ENCODE measurements at places on chromosomes 6 and 20.

- peak; percentile 53 for DNase-seq
Observed at GRCh38 chr6:167047554-167047953, 48.4 kb downstream of the CEP43 start.

GRCh38 chr20:34904202-34904621, 27.8 kb downstream of the ACSS2 start:
- no peak for DNase-seq

DNA sequence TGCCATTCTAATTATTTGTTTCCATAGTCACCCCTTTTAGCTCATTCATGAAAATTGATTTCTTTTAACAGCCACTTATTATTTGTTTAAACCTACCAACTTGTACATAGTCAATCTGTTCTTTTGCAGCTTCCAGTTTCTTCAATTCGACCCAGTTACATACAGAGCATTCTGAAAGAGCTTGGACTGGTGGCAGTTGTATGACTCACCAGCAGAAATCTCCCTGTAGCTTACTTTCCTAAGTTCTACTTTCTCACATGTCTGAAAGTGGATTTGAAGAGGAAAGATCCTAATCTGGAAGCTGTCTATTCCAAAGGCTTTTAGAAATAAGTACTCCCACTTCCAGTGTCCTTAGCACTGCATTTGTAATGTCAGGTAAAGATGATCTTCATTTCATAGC, 447.9 kb downstream of the HTR1B start:
- no peak for DNase-seq

DNA sequence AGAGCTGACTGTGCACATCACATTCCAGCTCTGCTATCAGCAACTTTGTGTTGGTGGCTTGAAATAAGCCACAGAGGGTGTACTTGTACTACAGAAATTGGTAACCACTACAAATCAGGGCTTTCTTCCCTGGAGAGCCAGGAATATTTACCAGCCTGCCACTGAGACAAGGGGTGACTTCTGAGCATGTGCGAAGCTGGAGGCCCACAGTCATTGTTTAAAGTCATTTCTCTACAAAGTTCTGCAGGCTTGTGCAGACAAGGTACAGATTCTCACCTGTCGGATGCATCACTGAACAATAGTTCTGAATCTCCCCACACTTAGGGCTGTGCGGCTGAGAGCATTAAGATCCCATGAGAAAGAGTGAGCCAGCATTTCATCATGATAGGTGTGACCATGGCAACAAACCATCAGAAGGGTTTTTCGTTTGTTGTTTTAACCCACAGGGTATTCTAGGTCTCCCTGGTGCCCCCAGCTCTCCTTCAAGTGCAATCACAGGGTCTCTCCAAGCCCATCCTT, 292.8 kb downstream of the CDC5L start:
- no peak for DNase-seq

DNA sequence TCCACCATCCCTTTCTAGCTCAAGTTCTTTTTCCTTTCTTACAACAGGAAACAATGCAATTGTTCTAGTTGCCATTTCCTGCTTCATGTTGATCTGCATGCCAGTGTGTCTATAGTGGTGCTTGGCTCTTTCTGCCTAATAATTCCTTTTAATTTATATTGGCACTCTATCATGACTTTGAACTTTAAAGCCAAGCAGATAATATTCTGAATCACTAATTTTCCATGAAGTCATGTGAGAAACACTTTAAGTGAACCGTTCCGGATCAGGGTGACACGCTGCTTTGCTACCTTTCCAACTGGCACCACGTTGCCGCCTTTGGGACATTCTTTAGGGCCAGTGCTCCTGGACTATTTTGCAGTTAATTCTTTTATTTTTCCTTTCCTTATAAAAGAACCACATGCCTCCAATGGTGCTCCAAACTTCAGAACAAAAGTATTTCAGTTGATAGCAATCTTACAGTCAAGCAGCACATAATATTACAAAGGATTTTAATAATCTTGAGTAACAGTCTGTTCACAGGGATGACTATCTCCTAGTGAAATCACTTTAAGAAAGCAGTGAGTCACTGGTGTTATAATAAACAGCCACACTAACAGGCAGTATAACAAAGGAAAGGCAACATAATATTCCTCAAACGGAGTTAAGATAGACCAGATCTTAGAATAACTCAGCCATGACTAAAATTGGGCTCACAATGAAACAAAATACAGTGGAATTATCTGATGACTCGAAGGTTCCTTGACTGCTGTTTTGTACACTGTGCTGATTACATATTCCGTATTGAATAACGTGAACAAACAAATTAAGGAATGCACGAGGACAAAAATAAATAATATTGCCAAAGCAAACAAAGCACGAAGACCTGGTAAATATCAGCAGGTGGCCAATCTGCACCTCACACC, 19.0 kb upstream of the BLOC1S5 start:
- DNase-seq: no peak

DNA sequence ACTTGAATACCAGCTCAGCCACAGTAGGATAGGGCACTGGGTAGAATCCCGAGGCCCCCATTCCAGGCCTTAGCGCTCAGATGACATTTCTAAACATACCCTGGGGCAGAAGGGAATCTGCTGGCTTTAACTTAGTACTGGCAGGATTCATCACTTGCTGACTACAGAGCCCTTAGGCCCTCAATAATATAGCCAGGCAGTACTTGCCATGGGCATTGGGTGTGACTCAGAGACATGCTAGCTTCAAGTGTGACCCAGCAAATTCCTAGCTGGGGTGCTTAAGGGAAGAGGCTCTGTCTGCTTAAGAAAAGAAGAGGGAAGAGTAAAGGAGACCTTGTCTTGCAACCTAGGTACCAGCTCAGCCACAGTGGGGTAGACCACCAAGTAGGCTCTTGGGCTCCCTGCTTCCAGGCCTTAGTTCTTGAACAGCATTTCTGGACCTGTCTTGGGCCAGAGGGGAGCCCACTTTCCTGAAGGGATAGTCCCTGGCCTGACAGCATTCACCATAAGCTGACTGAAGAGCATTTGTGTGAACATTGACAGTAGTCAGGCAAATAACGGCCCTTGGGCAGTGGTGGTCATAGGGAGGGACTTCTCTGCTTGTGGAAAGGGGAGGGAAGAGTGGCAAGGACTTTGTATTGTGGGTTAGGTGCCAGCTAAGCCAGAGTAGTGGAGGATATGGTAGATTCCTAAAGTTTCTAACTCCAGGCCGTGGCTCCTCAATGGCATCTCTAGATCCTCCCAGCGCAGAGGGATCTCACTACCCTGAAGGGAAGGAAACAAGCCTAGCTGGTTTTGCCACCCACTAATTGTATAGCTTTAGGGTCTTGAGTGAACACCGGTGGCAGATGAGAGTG, 48.5 kb upstream of the HACE1 start:
- no peak for DNase-seq

GRCh38 chr6:16803294-16804200, 42.3 kb upstream of the ATXN1 start:
- DNase-seq: no peak

DNA sequence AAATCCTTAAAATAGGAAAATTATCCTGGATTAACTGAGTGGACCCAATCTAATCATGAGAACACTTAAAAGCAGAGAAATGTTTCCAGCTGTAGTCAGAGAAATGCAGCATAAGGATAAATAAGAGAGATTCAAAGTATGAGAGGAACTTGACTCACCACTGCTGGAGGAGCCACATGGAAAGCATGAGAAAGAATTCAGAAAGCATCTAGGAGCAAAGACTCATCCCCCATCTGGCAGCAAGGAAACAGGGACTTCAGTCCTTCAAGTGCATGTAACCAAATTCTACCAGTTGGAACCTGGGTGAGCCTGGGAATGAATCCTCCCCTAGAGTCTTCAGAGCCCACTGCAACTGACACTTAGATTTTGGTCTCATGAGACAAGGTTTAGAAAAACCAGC, 33.7 kb downstream of the RNF146 start:
- DNase-seq: no peak

DNA sequence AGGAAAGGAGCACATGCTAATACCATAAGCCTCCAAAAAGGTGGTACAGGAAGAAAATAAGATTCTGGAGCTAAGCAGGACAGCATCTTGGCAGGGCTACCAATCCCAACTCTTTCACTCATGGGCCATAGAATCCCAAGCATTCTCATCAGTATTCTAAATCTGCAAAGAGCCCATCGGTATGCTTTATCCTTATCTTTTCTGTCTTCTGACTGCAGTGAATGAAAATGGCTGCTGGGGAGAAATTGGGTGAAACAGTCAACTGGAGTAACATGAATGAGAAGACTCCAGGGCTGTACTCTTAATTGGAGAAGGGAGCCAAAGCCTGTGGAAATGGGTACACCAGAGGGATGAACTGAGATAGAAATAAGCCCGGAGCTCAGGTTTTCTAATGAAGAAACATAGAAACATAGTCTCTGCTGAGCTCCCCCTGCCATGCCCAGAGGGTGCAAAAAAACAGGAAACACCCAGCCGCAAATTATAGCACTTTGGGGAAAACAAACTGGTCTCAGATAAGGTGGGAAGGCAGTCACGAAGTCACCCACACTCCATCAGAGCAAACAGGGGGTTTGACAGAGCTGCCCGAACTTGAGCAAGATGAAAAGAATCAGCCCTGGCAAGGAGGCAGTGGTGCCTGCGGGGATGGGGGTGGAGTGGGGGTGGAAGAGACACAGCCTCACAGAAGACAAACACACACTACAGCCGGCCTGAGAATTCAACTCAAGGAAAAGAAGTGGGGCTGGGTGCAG, 35.4 kb upstream of the E2F3 start:
- peak; percentile 29 for DNase-seq

- DNase-seq: no peak
Observed at GRCh38 chr20:61748376-61748775, 317.3 kb downstream of the TAF4 start.

DNA sequence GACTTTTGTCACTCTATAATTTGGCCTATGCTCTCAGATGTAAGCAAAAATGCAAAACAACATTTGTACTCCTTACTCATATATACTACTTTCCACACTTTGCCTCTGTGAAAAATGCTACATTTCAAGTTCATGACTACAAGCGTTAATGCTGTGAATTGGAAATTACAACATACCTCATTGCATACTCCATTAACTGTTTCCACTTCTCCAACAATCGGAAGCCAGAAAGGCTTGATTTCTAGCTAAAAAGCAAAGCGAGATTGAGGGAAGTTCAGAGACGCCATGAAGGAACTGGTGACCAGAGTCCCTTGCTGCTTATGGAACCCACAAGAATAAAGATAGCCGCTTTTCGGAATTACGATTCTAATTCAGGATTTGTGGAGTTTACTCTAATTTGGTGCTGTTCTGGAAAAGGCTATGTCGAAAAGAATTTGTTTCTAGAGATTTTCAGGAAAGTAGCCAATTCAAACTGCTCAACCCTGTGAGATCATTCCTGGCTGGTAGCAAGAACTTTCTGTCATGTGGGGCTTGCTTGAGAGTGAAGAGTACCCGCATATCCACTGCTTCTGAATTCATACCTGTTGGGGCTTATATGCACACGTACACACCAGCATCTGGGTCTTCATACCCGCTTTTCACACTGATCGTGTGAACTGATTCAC, 98.0 kb upstream of the CITED2 start:
- no peak for DNase-seq

- DNase-seq: no peak
Observed at GRCh38 chr6:115612796-115613479, 447.8 kb downstream of the FRK start.

- no peak for DNase-seq
Observed at GRCh38 chr6:2072453-2072852, 173.0 kb downstream of the GMDS start.

GRCh38 chr20:32474967-32475811, 109.9 kb downstream of the NOL4L start:
- DNase-seq: peak; percentile 24

All from stimulated activated naive CD8-positive, alpha-beta T cell treated with anti-CD3 and anti-CD28 coated beads, Interleukin-15, Interleukin-2, amounts not matched to agents 100 U/mL and 50 U/mL, for 24 hours (primary cell).